ENCODE measurements at places on chromosomes 1 and 21.

- DNase-seq: no peak
Measured at GRCh38 chr1:167093846-167094516, at the start of gene STYXL2. Gene STYXL2, plus strand, starts transcription at chr1:167094075. Its CDS starts 775 bp downstream, at chr1:167094850.

GRCh38 chr1:87730274-87731216, 401.9 kb downstream of the LMO4 start:
- no peak for DNase-seq

DNA sequence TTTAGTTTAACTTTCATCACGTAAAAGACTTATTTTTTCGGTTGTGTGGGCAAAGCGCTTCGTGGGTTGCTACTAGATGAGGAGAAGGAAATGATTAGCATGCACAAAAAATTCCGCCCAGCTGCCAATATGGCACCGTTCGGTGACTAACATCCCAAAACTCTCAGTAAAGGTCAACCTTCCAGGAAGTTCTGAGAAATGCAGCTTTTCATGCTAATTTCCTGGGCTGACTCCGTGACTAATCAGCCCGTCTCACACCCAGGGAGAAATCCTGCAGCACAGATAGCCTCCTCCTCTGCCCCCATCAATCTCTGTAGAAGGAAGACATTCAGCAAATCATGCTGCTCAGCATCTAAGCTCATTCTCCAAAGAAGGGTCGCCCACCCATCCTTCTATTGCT, 34.1 kb downstream of the TMCO4 start:
- DNase-seq: no peak

- no peak for DNase-seq
Measured at GRCh38 chr1:21638531-21639341, 30.4 kb downstream of the RAP1GAP start.

- DNase-seq: no peak
Measured at GRCh38 chr1:201682964-201683363, 144.0 kb downstream of the NAV1 start.

- no peak for DNase-seq
Measured at GRCh38 chr1:92486251-92487077, at the start of gene GFI1. Gene GFI1, minus strand, starts transcription at chr1:92486925. Its CDS starts 3,438 bp downstream, at chr1:92483487.

DNA sequence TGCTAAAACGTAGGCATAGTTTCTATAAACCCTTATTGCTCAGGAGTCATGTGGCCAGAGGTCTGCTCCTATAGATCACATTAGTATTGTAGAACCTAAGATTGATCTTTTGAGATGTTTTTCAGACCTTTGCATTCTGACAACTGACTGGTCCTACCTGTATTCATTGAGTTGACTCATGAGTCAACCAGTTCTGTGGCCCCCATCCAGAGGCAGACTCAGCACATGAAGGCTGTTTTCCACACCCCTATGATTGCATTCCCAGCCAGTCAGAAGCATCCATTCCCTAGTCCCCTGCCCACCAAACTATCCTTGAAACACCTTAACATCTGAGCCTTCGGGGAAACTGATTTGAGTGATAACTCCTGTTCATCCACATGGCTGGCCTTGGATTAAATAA, 451.7 kb downstream of the SIPA1L2 start:
- no peak for DNase-seq

GRCh38 chr1:48552420-48552819, 80.4 kb upstream of the SPATA6 start:
- no peak for DNase-seq

- no peak for DNase-seq
Measured at GRCh38 chr1:94614168-94614815, 72.7 kb upstream of the F3 start.

DNA sequence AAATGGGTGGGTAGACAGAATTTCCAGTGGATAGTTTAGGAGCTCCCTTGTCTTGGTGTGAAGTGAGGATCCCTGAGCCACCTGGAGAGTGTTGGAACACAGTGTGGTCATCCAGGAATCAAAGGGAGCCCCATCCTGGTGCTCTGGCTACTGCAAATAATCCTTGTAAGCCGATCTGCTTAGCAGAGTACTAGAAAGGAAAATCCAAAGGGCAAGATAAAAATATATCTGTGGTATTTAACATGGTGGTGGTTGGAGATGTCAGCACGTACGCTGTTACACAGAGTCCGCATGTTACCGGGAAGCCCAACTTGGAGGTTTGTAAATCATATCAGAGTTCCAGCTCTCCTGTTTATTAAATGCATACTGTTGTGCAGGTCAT, 39.0 kb downstream of the VANGL1 start:
- no peak for DNase-seq

DNA sequence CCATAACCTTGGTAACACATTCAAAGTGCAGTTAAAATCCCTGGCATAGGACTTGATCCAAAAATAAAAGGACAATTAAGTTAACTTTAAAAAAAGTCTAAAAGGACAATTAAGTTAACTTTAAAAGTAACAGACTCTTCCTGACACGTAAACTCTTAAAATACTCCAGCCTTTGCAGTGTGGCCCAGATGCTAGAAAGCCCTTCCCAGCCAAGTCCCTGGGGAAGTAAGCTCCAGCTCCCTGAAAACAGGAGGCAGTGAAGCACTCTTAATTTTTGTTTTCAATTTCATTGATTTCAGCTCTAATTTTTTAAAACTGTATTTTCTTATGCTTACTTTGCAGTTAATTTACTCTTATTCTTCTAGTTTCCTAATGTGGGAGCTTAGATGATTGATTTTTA, 5.1 kb upstream of the AIM2 start:
- no peak for DNase-seq

GRCh38 chr1:28136922-28137613, 39.4 kb downstream of the PTAFR start:
- no peak for DNase-seq

DNA sequence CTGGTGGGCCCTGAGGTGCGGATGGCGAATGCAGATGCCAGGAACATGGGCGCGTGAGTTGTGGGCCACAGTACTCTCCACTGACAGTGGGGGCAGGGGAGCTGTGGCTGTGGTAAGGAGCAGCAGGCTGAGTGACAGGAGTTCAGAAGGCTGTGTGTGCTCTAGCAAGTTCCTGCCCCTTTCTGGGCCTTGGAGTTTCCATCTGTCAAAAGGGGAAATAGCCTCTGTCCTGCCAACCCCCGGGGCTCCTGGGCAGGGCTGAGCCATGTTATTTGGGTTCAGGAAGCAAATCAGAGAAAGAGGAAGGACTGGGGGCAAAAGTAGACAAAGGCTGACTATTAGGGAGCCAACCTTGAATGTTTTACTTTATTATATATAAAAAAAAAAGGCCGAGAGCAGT, 19.5 kb upstream of the MFN2 start:
- DNase-seq: no peak

- DNase-seq: no peak
Measured at GRCh38 chr1:39354572-39354971, 136.9 kb upstream of the BMP8A start.

GRCh38 chr1:28064064-28064463, 24.3 kb downstream of the EYA3 start:
- no peak for DNase-seq

- DNase-seq: no peak
Measured at GRCh38 chr1:76336931-76337371, 262.4 kb downstream of the ST6GALNAC3 start.

DNA sequence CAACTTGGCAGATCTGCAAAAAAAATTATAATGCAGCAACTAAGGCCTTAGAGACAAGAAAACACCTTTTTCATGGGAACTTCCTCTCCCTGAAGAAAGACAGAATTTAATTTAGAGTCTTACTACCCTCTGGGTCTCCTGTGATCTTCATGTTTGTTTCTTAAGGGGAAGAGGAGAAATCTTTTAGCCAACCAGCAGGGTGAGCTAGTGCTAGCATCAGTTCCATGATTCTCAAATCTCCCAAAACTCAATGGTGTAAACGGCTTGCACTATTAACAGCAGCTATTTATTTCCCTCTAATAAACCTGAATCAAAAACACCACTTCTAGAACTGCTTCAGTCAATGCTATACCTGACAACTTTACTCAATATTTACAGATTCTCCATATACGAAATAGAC, 3.8 kb downstream of the ZNF644 start:
- DNase-seq: no peak

DNA sequence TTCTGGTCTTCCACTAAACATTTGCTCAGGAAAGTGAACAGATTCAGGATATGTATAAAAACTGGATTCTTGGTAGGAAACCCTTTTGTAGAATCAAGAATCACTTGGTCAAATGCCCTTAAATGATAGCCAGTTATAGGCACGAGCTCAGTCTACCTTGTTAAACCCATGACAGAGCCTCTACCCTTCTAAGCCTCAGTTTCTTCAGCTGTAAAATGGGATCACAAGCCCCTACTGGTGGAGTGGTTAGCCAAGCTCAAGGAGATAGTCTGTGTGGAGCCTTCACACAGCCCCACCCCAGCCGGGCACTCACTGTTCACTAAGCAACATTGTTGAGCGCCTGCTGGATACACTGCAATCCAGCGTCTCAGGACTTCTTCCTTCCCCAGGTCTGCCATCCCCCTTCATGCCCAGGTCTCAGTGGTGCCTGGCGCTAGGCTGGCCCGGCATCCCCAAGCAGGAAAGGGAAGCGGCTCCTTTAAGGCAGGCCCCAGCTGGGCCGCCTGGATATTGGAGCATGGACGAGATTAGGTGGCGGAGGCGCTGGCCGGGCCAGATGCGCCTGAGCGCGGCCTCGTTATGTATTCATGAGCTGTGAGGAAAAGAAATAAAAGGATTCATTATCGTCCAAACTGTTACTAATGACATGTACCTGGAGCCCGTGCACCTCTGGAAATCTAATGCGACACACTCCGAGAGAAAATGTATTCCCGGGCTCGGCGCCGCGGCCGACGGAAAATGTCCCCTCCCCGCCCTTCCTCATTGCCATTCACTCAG, 75.6 kb downstream of the TAS1R2 start:
- DNase-seq: no peak

- no peak for DNase-seq
Measured at GRCh38 chr1:112232848-112233247, 163.2 kb upstream of the CTTNBP2NL start.

DNA sequence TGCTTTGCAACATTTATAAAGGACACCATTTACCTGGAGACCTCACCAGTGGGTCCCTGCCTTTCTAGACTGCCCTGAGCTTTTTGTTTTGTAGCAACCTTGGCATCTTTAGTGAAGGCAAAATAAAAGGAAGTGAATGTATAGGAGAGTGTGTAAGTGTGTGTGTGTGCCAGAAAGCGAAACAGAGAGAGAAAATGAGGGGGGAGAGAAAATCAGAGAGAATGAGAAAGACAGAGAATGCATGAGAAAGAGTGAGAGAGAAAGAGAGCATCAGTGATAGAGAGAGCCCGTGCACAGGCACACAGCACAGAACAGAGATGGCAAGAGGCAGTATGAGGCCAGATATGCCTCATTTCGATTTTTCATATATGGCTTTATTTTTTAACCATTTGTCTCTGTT, 57.5 kb downstream of the HSD3B1 start:
- no peak for DNase-seq

DNA sequence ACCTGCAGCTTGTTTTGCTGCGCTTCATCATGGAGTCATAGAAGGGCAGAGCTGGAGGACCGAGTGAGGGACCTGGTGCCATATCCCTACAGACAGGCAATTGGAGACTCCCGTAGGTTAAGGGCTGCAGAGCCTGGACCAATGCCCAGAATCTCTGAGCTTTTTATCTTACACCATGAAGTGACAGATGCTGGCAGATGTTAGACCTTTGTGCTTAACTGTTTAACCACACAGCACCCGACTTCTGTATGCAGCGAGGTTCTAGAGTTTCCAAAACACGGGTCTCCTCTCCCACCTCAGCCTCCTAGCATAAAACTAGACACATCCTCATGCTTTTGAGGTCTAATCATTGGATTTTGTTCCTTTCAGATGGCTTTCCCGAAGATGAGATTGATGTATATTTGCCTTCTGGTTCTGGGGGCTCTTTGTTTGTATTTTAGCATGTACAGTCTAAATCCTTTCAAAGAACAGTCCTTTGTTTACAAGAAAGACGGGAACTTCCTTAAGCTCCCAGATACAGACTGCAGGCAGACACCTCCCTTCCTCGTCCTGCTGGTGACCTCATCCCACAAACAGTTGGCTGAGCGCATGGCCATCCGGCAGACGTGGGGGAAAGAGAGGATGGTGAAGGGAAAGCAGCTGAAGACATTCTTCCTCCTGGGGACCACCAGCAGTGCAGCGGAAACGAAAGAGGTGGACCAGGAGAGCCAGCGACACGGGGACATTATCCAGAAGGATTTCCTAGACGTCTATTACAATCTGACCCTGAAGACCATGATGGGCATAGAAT, 47.6 kb downstream of the B3GALT5 start:
- DNase-seq: no peak

DNA sequence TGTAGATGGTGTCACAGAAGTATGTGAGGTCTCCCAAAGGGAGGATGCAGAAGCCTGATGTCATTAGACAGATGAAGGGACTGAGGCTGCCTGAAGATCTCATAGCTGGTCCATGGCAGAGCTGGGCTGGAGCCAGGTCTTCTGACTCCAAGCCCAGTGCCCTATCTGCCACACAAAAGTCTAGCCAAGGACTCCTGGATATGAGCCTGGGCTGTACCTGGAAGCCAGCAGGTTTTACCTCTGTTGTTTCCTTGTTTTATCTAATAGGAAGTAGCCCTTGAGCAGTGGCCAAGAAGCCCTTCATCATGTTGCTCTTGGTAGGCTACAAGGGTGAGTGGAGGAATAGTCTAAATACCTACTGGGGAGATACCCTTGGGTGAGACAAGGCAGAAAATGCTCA, 74.4 kb upstream of the SLC44A3 start:
- no peak for DNase-seq

DNA sequence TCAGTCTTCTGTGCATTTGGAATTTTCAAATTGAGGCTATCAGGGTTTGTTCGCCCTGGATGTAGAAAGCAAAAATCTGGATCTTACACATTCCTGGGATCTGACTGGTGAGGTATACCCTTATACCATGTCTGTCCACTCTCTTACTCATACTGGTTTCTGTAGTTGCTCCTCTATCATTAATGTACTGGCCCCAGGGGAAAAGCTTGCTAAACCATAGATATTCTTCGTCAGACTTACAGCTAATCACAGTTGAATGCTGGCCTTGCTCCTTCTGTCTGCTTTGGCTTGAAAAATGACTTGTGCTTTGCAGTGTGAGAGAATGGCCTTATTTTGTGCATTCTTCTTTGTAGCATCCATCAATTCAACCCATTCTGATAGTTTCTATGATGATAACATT, 30.5 kb downstream of the TBCE start:
- DNase-seq: no peak

DNA sequence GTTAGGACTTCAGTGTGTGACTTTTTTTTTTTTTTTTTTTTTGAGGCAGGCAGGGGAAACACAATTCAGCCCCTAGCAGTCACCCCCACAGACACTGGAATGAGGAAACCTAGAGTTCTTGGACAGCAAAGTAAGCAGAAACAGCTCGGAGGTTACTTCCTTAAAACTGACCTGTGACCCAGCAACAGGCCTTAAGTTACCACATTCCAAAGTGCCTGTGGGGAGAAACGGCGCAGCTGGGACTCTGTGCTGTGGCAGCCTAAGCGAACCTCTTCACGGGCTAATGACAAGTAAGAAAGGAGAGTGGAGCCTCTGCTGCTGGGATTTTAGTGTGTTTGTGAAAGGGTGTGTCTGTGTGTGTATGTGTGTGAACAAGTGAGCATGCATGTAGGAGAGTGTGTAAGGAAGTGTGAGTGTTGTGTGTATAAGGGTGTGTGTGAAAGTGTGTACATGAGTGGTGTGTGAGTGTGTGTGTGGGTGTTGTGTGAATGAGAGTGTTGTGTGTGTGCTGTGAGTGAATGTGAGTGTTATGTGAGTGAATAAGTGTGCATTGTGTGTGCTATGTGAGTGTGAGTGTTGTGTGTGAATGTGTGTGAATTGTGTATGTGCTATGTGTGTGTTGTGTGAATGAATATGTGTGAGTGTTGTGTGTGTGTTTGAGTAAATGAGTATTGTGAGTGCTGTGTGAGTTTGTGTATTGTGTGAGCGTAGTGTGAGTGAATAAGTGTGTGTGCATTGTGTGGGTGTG, 180.8 kb downstream of the BRINP2 start:
- no peak for DNase-seq

- no peak for DNase-seq
Measured at GRCh38 chr1:170967042-170967910, 31.9 kb downstream of the MROH9 start.
